ENCODE measurements at places on chromosomes 3 and 15.

GRCh38 chr15:85071061-85071460, 89.4 kb downstream of the PDE8A start:
- no peak for DNase-seq

DNA sequence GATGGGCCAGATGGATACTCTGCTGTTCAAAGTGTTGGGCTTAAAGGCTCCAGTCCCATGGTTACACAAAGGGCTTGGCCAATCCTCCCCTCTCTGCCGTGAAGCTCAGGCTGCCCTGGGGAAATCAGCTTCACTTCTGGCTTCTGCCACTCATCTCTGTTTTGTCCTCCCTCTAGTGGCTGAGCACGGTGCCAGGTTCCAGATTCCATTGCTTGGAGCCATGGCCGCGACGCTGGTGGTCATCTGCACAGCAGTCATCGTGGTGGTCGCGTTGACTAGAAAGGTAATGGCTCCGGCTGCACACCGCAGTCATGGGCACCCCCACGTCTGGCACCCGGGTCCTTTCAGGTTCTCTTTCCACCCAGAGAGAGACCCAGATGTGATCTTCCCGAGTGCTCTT, 5.6 kb downstream of the TIGIT start:
- DNase-seq = no peak

- no peak for DNase-seq
Measured at GRCh38 chr15:77988347-77989295, 88.9 kb downstream of the TBC1D2B start.

GRCh38 chr3:184539801-184540435, 21.7 kb upstream of the EPHB3 start:
- DNase-seq = no peak
